ENCODE measurements at places on chromosomes 7 and 10. TPM values are rescaled to one million over a fixed set of nuclear protein-coding genes. Genes with fewer than 3 reads are reported as not detected.

LIPJ gene
- 0.10 TPM for polyA plus RNA-seq

WDFY4 gene
- 1.9 TPM for polyA plus RNA-seq

GRCh38 chr7:19560111-19560883 lies 148.5 kb downstream of the POLR1F start:
- DNase-seq: no peak

DNA sequence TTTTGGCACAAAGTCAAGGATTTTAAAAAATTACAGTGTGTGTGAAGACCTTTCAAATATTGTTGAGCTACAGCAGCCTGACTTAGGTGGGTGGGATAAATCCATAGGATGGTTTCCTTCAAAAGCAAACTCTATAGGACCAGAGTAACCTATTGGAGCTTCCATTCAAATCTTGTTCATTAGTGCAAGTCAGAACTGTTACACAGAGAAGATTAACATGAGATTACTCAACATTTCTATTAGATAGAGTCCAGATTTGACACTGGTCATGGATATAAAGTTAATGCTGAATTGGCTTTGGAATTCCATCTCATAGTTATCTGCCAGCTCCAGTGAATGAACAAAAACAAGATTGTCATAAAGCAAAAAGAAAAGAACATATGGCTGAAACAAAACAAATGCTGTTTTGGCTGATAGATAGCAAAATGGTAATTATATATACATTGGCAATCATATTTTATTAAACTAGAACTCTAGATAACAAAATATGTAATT lies 129.6 kb upstream of the SEMA3A start:
- no peak for DNase-seq

PPP3CB gene
- 66.0 TPM for polyA plus RNA-seq

DNA sequence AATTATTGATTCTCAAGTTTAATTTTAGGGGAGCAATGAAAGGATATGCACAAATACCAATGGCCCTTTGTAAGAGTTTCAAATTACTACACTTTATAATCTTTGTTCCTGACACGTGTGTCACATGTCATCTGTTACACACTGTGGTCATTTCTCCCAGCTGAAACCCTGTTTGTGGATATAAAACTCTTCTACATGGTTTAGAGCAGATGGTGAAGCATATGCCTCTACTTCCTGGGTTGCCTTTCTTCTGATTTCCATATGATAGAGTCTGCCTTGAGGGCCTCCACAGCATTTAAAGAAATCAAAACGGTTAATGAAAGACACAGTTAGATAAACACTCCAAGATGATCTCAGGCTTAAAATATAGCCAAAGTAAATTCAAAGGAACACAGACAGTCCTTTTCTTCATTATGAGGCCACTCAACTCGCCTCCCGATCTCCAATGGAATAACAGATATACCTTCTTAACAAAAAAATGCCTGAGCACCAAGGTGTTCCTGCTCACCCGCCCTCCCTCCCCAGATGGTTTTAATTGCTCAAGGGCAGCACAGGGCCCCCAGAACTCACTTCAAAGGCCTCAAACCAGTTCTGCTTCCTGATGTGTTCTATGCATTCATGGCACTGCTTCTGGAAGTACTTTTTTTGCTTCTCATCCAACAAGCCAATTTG lies 75.0 kb downstream of the CPVL start:
- DNase-seq: no peak

NPVF gene
- polyA plus RNA-seq: not detected
